Endothelial cell (in vitro differentiated cells): ENCODE measurements at places on chromosomes 16 and 17. TPM values are rescaled to one million over a fixed set of nuclear protein-coding genes. Genes with fewer than 3 reads are reported as not detected.

The CLDN7 gene
- 65.7 TPM for total RNA-seq

The CCL17 gene
- not detected for total RNA-seq

The LYRM1 gene
- 14.0 TPM for total RNA-seq

The PPM1E gene
- total RNA-seq = 0.26 TPM

The KRT15 gene
- total RNA-seq = not detected

The ASPA gene
- not detected for total RNA-seq

The TEKT1 gene
- total RNA-seq = 1.2 TPM

The ABCA9 gene
- total RNA-seq = 0.23 TPM

The HBA1 gene
- total RNA-seq = not detected

The AIPL1 gene
- not detected for total RNA-seq

The PRPF8 gene
- total RNA-seq = 295 TPM

The CLEC18C gene
- 1.0 TPM for total RNA-seq

The TPSG1 gene
- not detected for total RNA-seq

The ABCA5 gene
- total RNA-seq = 18.7 TPM

The MARCHF10 gene
- not detected for total RNA-seq

The MYCBPAP gene
- 0.72 TPM for total RNA-seq

The PPY gene
- total RNA-seq = not detected

The SDR42E2 gene
- total RNA-seq = 0.10 TPM

The KRT31 gene
- total RNA-seq = not detected

The TAT gene
- not detected for total RNA-seq

The SLC22A31 gene
- 0.54 TPM for total RNA-seq

The ARL5C gene
- not detected for total RNA-seq

The CACNG5 gene
- not detected for total RNA-seq

The EXOC3L1 gene
- total RNA-seq = 150 TPM
